ENCODE measurements at places on chromosomes 2 and 18.

- DNase-seq = no peak
Observed at GRCh38 chr2:85468704-85469349, 50.3 kb downstream of the SH2D6 start.

DNA sequence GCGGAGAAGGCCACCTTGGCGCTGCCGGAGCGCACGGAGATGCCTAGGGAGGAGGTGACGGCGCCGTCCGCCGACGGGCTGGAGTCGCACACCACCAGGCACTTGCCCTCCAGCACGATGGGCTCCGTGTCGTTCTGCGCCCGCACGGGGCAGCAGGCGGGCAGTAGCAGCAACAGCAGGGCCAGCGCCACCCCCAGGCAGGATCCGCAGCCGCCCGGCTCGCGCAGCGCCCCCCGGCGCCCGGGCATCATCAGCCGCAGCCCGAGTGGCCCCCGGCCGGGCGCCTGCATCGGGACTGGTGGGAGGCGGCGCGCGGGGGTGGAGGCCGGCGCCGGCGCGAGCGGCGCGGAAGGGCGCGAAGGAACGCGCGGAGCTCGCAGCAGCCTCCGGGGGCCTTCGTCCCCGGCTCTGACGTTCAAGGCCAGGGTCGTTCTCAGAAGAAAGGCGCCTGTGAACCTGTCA lies 2.2 kb downstream of the CBLN2 start:
- no peak for DNase-seq

DNA sequence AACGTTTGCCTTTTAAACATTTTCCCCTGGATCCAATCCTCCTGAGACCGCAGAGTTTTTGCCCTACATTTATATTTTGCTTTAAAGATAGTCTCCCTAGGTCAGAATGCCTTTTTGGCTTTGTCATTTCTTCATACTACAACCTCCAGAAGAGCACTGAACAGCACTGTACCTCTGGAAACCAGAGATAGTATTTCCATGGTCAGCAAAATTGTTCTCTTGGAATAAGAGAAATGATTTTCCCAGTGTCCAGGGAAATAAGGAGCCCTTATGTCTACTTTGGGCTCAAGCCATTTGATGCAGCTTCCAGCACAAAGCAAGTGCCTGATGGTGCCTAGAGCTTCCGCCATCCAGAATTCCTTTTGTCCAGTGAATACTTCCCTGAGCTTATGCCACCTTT lies 75.5 kb upstream of the SP5 start:
- DNase-seq = no peak

- peak; percentile 37 for DNase-seq
Observed at GRCh38 chr18:5309888-5310470, 14.5 kb upstream of the ZBTB14 start.

- DNase-seq = no peak
Observed at GRCh38 chr2:9089831-9090230, 86.3 kb upstream of the MBOAT2 start.

GRCh38 chr2:40204268-40204667 lies 247.6 kb downstream of the SLC8A1 start:
- no peak for DNase-seq

- no peak for DNase-seq
Observed at GRCh38 chr2:10239561-10239967, 63.1 kb upstream of the HPCAL1 start.
